ENCODE measurements at places on chromosomes 7 and 10.

DNA sequence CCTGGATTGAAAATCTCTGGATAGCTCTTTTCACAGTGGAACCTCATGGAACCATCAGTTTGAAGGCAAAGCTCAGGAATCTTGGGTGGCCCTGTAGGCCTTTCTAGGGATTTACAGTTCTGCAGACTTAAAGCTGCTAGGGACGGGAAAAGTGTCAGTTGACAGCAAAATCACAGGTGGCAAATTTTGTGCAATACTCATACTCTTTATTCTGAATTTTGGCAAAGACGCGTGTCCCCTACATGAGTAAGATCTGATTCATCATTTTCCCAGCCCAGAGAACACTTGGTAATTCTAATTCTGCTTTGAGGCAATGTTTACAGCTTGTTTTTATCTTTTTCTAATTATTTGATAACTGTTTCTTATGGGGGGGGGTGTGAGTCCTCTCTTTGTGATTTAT lies 3.6 kb downstream of the LRRC17 start:
- DNase-seq = no peak

DNA sequence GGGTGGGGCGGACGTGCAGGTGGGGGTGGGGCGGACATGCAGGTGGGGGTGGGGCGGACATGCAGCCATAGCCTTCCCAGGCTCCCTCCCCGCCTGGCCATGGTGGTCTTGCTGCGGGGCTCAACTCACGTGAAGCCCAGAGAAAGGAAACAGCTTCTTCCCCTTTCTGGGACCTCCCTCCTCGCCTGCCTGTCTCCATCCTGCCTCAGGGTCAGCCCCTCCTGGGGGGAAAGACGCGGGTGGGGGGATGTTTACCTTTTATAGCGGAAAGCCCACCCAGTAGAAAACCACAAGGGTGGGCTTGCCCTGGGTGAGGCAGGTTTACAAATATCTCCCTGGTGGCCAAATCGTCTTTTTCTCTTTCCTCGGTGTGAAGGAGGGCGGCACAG lies 520.0 kb downstream of the GLRX3 start:
- no peak for DNase-seq

- no peak for DNase-seq
Observed at GRCh38 chr10:76211691-76212090, 780.3 kb downstream of the LRMDA start.

DNA sequence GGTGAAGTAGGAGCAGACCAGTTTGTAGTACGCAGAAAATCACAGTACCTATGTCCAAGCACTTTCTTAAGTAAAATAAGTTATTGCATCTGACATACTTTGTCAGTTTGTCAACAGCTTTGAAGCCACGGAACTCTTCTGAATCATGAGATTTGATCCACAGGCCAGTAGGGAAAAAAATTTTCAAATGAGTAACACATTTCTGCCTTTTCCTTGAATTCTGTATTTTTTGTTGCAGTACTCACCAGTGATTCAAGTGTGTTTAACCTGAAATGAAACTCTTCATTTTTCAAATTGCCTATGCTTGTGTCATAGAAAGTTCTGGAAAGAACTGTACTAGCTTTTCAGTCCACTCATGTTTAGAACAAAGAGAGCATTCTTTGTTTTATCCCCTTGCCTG lies 337.7 kb downstream of the GATA3 start:
- DNase-seq = no peak

GRCh38 chr7:54946764-54947163 lies 72.1 kb upstream of the EGFR start:
- no peak for DNase-seq

DNA sequence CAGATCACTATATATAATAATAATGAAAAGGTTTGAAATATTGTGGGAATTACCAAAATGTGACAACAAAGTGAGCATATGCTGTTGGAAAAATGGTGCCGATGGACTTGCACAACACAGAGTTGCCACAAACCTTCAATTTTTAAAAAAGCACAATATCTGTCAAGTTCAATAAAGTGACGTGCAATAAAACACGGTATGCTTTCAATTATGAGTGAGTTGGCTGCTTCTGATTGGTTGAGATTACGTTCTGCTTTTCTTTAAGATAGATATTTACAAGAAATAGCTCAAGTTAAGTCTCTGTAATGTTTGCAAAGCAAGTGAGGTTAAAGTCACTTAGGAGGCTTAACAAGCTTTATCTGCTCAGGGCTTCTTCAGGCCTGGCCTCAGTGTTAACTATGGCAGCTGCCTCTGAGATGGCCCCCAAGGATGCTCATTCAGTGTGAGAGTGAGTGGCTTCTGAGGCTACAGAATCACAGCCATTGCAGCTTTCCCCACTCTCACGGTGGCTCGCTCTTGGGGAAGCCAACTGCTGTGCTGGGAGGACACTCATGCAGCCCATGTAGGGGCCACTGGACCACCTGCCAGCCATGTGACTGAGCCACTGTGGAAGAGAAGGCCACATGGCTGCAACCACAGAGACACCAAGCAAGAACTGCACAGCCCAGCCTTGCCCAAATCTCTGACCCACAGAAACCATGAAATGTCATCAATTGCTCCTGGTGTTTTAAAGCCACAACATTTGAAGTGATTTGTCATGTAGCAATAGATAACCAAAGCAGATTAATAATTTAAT lies 78.3 kb upstream of the TMEM72 start:
- no peak for DNase-seq

DNA sequence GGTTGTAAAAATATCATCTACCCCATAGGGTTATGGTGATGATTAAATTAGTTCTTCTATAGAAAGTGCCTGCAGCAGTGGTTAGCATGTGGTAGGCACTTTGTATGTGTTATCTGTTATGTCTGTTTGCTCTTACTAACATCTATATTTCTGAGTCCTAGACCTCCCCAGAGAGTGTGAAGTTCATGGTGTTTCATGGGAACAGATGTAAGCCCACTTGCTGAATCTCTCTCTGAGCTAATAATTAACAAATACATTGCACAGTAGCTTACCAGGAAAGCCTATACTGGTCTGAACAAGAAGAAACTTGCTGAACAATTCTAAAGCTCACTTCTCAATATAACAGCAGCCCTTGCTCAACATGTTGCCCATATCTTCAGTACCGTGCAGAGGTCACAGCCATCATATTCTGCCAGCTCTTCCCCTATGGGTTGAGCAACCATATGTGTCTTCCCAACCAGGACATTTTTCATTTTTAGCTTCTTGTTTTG lies 100.1 kb downstream of the NPSR1 start:
- DNase-seq = no peak

- DNase-seq = no peak
Observed at GRCh38 chr7:1176891-1177373, 16.9 kb upstream of the ZFAND2A start.

DNA sequence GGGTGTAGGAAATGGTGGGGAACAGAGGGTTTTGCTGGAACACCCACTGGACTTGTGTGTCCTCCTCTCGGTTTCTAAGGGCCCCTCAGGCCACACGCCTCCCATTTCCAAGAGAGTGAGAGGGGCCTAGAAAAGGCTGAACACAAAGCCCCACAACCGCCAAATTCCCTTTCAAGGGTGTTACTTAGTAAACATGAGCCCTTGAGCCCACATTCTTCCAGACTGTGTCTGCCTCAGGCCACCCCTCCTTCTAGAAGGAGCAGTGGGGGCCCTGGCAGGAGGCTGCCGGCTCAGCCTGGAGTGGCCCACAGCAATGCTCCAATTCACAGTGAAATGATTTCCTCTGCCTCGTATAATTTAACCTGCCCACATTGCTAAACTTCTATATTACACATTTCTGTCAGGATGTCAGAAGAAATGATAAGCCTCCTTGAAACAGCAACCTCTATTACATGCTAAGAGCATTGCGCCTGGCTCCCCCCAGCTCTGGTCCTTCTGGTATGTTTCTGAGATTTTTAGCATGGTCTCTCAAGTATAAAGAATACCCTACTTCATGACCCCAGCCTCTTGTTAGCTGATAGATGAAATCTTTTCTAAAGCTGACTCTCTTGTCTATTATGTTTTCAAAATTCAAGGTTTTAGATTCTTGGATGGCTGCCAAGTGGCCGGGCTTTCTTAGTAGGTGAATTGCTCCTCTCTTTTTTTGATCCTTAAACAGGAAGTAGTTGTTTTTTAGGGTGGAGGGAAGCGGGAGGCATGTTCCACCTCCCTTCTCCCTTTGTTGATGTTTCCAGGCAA lies 673.9 kb upstream of the GALNT17 start:
- DNase-seq = no peak

DNA sequence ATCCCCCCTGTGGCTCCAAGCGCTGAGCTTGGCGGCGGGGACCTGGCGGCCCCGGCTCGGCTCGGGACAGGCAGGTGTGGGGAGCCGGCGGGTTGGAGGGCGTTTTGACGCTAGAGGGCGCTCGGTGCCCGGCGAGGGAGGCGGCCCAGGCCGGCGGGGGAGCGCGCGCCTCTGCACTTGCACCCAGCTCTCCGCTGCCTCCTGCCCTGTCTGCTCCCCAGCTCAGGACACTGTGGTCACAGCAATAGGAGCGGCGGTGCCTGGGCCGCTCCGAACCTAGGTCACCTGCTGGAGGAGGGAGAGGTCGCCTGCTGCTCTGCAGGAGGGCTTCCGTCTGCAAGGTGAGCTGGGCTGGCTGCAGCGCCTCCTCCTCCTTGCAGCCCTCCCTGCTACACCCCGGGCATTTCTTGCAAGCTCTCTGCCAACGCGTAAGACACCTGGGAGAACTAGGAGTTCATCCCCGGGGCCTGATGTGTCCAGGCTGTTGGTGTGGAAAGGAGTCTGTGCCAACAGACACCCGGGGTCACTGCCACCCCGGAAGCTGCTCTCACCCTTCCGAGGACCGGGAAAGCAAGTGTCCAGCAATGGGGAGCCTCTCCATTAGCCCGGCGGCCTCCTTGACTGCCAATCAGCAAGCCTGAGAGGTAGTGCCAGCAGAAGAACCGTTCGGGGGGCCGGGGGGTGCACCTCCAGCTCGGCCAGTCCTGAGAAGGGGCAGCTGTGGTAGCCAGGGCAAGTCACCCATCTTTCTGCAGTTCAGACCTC lies 620.4 kb downstream of the GALNT17 start:
- DNase-seq = peak; percentile 12

DNA sequence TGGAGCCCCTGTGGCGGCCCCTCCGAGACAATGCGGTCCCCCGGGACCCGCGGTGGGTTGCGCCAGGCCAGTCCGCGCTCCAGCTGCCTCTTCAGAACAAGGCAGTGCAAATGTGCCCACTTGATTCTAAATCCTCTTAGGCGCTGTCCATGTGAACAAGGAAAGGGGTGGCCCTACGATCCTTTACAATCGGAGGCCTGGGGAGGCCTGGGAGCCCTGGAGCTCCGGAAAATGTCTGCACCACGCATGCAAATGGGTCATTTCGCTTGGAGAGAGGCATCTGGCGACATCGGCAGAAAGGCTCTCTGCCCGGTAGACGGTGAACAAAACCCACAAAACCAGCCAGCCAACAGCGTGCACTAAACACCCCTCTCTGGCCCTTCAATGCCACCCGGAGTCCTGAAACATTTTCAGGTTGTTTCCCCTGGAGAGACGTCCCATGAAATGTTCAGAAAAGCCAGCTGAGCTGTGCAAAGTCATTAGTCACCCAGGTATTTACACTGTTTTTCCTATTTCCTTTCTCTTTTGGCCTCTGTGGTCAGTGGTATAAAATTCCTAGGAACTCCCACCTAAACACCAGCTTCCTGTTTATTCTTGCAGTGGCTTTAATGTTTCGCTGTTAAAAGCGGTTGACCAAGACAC lies 102.8 kb upstream of the ZNF438 start:
- peak; percentile 78 for DNase-seq

DNA sequence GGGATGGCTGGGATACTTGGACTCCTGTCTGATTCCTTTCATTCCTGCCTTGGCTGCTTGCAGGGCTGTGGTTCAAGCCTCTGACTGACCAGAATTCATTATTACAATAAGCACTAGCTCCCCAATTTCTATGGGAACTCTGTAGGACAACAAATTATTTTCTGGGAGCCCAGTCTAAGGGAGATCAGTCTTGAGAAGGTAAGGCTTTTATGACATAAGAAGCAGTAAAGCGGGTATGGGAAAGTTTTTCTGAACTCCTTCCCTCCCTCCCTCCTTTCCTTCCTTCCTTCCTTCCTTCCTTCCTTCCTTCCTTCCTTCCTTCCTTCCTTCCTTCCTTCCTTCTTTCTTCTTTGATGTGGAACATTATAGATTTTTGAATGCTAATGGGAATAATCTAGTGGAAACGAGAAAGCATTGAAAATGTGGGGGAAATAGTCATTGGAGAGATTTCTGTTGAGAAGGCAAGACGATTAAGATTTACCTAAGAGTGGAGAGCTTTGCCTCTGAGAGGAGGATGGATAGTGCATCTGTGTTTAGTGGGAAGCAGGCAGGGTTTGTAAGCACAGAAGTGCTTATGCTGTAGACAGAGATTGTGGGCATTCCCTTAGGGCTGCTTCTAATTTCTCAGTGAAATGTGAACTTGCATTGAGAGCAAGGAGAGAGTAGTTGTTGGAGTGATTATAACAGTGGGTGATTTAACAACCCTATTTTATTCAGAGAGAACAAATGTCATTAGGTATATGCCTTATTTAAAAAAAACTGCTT lies 201.5 kb downstream of the DNAJB9 start:
- no peak for DNase-seq

GRCh38 chr10:50497758-50498157 lies 126.0 kb downstream of the SGMS1 start:
- DNase-seq = no peak

- DNase-seq = no peak
Observed at GRCh38 chr7:23915236-23915635, 205.2 kb downstream of the STK31 start.

DNA sequence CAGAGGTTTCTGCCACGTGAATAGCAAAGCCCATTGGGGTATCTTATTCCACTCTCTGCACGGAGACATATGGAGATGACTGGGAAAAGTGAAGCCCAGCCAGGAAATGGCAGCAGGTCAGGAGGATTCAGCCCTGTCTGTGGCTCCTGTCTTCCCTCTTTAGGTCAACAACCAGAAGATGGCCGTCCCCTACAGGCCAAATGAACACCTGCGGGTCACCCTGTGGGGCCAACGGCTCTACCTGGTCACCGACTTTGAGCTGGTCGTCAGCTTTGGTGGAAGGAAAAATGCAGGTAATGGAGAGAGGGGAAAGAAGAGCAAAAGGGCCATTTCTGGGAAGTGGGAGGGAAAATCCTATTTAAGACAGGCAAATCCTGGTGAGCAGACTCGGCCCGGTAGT lies 38.3 kb downstream of the EPHB4 start:
- DNase-seq = no peak

DNA sequence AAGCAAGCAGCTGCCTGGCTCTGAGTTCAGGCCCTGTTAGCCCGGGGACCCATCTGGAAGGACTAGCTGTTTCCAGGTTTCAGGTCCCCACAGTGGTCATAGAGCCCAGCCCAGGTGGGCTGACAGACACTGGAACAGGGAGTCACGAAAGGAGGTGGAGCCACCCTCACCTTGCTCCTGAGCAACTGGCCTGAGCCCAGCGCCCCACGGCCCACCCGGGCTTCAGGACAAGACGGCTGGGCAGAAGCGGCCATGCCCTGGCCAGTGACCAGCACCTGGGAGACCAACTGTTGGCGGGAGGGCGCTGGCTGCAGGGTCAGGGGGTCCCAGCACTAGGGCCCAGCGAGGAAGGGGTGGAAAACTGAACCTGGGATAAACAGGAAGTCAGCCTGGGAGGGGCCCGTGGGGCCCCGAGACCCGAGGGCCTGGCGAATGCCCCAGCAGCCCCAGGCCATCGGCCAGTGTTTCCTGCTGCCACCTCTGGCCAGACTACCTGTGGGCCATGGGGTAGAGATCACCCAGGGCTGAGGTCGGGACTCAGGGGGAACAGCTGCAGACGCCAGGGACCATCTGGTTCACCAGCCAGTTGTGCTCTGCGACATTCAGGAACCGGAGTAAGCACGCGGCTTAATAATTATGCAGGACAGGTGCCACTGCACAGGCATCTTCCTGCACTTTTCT lies 282.1 kb upstream of the PPP2R2D start:
- no peak for DNase-seq
